Stimulated activated CD8-positive, alpha-beta memory T cell treated with anti-CD3 and anti-CD28 coated beads, Interleukin-15, amount 100 ng/mL, for 1 hour (primary cell): ENCODE measurements at places on chromosomes 6 and 20.

DNA sequence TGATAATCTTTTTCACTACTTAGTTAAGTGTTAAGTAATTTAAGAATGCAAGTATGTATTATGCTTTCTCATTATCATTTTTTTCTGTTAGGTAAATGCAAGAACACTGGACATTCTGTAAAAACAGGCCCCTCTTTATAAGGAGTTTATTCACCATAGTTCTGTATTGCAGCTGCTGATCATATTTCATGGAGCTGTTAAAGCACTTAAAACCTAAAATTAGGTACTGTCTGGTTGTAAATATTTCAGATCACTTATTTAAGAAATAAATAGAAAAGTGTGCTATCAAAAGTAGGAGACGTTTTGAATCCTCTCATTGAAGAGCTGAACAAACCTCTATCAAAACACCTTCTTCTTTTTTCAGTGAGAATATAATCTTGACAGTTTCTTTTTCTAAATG lies 3.9 kb downstream of the EYA4 start:
- DNase-seq, result no peak

DNA sequence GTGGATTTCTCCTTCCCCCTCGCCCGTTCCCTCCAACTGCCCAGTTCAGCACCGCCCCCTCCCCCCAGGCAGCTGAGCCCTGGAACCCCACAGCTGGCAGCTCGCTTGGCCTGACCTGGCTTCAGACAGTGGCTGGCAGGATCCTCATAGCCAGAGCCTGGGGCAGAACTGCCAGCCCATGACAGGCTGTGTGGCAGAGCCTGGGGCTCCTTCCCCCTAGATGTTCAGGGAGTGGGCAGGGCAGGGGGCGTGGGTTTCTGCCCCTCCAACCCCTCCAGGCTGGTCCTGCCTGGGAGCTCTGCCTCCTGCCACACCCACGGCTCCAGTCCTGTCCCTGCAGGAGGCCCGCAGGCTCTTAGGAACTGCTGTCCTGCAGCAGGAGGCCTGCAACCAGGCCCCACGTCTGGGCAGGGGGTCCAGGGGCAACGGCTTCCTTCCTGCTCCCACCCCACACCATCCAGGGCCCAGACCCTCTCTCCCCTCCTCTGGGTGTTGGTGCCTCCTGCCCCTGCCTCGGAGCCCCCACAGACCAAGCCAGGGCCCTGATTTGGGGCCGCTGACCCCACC lies 9.6 kb upstream of the KCNQ2 start:
- no peak for DNase-seq

GRCh38 chr20:1034415-1034789 lies 32.3 kb upstream of the RSPO4 start:
- no peak for DNase-seq

GRCh38 chr6:20142866-20143265 lies 69.4 kb downstream of the MBOAT1 start:
- no peak for DNase-seq

GRCh38 chr6:33627876-33628275 lies 6.8 kb downstream of the ITPR3 start:
- no peak for DNase-seq

DNA sequence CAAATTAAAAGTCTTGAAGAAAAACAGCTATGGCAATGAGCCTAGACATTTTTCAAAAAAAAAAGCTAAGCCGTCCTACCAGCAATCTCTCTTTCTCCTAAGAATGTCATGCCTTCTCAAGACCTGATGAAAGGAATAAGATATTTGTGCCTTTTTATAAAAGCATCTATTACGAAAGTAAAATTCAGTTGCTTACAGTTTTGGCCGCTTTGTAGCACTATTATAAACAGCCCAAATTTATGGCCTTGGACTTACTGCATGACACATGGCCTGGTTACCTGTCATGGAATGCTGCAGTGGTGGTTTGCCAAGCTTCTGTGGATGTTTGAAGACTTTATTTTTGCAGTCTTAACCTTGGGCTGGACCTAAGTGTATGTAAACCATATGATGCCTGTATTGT lies 22.2 kb upstream of the VAPB start:
- no peak for DNase-seq

GRCh38 chr6:40722553-40723258 lies 135.5 kb upstream of the LRFN2 start:
- DNase-seq, result no peak

GRCh38 chr6:41579088-41579610 lies 33.0 kb downstream of the FOXP4 start:
- no peak for DNase-seq
